ENCODE measurements at places on chromosomes 7 and 10. TPM values are rescaled to one million over a fixed set of nuclear protein-coding genes. Genes with fewer than 3 reads are reported as not detected.

DNA sequence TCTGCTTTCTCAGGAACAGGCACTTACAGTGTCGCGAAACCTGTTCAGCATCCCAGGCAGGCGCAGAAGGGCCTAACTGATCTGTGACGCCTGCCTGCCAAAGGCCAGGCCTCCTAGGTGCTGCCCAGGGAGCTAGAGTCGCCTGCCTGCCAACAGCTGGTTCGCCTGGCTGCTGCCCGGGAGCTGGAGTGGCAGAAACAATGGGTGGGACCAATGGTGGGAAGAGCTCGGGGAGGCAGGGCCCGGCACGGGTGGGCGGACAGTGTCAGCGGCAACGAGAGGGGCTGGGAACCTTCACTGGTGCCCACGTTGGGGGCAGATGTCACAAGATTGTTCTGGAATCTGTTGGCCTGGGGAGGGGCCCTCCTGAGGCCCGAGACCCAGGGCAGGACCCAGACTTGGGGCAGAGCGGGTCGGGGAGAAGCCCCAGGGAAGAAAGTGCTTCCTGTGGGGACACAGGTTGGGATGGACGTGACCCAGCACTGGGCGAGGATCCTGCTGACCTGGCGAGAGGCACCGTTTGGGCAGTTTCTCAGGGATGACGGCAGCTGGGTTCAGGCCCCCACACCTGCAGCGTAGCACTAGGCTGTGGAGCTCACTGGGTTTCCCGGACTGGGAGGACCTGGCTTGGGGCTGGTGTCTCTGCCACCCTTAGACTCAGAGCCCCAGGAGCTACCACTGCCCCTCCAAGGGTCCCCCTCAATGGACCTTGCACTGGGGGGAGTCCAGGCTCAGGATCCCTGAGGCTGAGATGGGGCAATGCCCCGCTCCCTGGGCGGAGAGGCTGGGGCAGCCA lies 181.8 kb downstream of the ELFN1 start:
- peak; percentile 31 for DNase-seq
- H3K27ac ChIP-seq, result no peak overlapping the region
- no peaks in the 10 kb centered on the region for H3K4me1 ChIP-seq

GRCh38 chr10:100338434-100339036 lies 8.5 kb upstream of the SCD start:
- H3K4me1 ChIP-seq, result no peaks in the 10 kb centered on the region
- H3K27me3 ChIP-seq, result no peaks in the 10 kb centered on the region
- no peaks in the 10 kb centered on the region for H3K36me3 ChIP-seq

DNA sequence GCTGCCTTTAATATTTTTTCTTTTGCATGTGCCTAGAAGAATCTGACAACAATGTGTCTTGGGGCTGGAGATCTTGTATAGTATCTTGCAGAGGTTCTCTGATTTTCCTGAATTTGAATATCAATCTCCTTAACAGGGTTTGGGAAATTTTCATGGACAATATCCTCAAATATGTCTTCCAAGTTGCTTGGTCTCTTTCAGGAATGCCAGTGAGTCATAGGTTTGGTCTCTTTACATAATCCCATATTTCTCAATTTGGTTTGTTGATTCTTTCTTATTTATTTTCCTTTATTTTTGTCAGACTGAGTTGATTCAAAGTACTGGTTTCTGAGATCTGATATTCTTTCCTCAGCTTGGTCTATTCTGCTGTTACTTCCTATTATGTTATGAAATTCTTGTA lies 208.7 kb upstream of the GLI3 start:
- H3K4me3 ChIP-seq, result no peak overlapping the region
- H3K36me3 ChIP-seq, result no peaks in the 10 kb centered on the region
- H3K27me3 ChIP-seq, result no peaks in the 10 kb centered on the region
- H3K4me1 ChIP-seq, result no peaks in the 10 kb centered on the region

GRCh38 chr10:28580825-28581224 lies 47.9 kb downstream of the WAC start:
- H3K4me1 ChIP-seq, result peaks cover 26% of the 10 kb centered on the region
- no peaks in the 10 kb centered on the region for H3K27me3 ChIP-seq
- peaks cover 6% of the 10 kb centered on the region for H3K36me3 ChIP-seq
- no peak overlapping the region for H3K27ac ChIP-seq
- no peak for DNase-seq

DNA sequence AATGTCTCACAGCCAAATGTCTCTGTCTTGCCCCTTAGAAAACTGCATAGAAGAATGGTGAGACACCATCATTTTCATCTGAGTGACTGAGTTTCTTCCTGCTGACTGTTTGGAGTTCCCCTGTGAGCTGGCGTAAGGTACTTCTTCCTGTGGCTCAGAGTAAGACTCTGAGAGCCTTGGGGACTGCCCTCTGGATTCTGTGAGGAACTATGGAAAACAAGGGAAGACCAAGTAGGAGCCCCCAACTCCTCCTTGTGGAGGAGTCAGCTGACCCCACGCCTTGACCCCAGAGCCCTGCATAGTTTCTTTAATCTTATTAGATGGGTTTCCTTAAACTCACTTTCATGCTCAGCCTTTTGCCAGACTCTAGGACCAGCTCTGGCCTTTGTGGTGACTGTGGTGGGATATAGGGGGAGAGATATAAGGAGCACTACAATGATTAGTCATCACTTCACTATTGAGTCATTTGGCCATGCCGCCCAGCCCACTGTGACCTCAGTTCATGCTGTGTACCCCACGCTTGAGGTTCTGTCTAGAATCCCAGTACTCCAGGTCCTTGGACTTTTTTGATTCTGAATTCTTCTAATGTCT lies 51.8 kb upstream of the FAM133B start:
- H3K27ac ChIP-seq, result no peak overlapping the region
- H3K4me3 ChIP-seq, result no peak overlapping the region
- no peak for DNase-seq
- H3K27me3 ChIP-seq, result no peaks in the 10 kb centered on the region
- H3K36me3 ChIP-seq, result no peaks in the 10 kb centered on the region

DNA sequence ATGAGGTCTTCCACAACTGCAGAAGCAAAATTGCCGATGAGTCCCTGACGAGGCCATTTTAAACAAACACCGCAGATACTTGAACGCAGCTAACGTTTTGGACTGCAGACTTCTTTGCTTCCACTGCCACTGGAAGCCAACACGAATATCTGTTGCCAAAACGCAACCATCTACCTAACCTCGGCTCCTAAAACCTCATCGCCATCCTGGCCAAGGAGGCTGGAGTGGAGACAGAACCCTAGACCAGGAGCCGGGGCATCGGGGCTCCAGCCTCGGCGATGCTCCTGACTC lies 493 bp downstream of the WDR91 start:
- no peaks in the 10 kb centered on the region for H3K27me3 ChIP-seq
- H3K4me1 ChIP-seq, result no peaks in the 10 kb centered on the region
- H3K36me3 ChIP-seq, result no peaks in the 10 kb centered on the region
- H3K27ac ChIP-seq, result peak overlapping the region; percentile 64

DNA sequence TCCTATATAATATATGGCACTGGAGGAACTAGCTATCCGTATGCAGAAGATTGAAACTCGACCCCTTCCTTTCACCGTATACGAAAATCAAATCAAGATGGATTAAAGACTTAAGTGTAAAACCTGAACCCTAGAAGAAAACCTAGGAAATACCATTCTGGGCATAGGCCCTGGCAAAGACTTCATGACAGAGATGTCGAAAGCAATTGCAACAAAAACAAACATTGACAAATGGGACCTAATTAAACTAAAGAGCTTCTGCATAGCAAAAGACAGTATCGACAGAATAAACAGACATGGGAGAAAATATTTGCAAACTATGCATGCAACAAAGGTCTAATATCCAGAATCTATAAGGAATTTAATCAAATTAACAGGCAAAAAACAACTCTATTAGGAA lies 61.4 kb upstream of the HDAC9 start:
- no peaks in the 10 kb centered on the region for H3K4me1 ChIP-seq
- H3K36me3 ChIP-seq, result no peaks in the 10 kb centered on the region
- no peak for DNase-seq
- no peaks in the 10 kb centered on the region for H3K27me3 ChIP-seq
- no peak overlapping the region for H3K27ac ChIP-seq

DNA sequence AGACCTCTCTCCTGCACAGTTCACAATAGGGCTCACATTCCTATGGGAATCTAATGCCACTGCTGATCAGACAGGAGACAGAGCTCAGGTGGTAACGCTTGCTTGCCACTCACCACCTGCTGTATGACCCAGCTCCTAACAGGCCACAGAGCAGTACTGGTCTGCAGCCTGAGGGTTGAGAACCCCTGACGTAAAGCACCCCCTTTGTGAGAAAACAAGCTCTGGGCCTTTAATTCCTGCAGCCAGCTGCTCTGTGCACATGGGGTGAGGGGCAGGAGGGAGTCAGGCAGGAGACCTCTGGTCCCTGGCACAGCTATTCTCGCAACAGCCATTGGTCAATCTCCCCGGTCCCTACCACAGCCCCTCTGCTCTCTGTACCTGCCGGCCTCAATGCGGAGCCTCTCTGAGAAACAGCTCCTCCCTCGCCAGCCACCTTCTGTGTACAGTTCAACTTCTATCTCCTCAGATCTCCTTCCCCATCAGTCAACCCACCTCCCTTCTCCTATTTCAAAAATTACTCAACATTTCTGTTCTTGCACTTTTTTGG lies 102.0 kb downstream of the LANCL2 start:
- H3K4me3 ChIP-seq, result no peak overlapping the region
- H3K36me3 ChIP-seq, result no peaks in the 10 kb centered on the region
- no peaks in the 10 kb centered on the region for H3K4me1 ChIP-seq

- no peak overlapping the region for H3K4me3 ChIP-seq
- H3K4me1 ChIP-seq, result peaks cover 27% of the 10 kb centered on the region
- no peaks in the 10 kb centered on the region for H3K36me3 ChIP-seq
- no peaks in the 10 kb centered on the region for H3K27me3 ChIP-seq
- no peak overlapping the region for H3K27ac ChIP-seq
Observed at GRCh38 chr10:72015841-72016240, 51.6 kb downstream of the CHST3 start.

The LRRN3 gene
- total RNA-seq, result 15.9 TPM

The PIK3AP1 gene
- 10.3 TPM for total RNA-seq

Measured in thyroid gland (tissue), 4 donors.